ENCODE measurements at places on chromosomes 2 and 18. TPM values are rescaled to one million over a fixed set of nuclear protein-coding genes. Genes with fewer than 3 reads are reported as not detected.

VWA3B gene
- not detected for total RNA-seq

DOK6 gene
- not detected for total RNA-seq

ONECUT2 gene
- total RNA-seq, result 0.29 TPM

GPR39 gene
- 7.5 TPM for total RNA-seq

CCDC93 gene
- 14.6 TPM for total RNA-seq

ABCG8 gene
- not detected for total RNA-seq

LDLRAD4 gene
- 2.8 TPM for total RNA-seq

SERPINB5 gene
- 0.10 TPM for total RNA-seq

ATIC gene
- total RNA-seq, result 212 TPM

PTMA gene
- total RNA-seq, result 1,416 TPM

MLPH gene
- 335 TPM for total RNA-seq

SMYD5 gene
- 56.8 TPM for total RNA-seq

OBSL1 gene
- total RNA-seq, result 18.7 TPM

PAX8 gene
- total RNA-seq, result 0.98 TPM

CFAP65 gene
- total RNA-seq, result 0.17 TPM

ABCG5 gene
- not detected for total RNA-seq

RNF103 gene
- total RNA-seq, result 66.0 TPM

CFAP53 gene
- 0.22 TPM for total RNA-seq

CNOT11 gene
- total RNA-seq, result 38.9 TPM

SERPINB10 gene
- total RNA-seq, result not detected

GLI2 gene
- 16.8 TPM for total RNA-seq

MALL gene
- total RNA-seq, result 148 TPM

CXCR1 gene
- not detected for total RNA-seq

LIMS2 gene
- total RNA-seq, result 10.2 TPM

HRH4 gene
- total RNA-seq, result not detected

EIF5B gene
- total RNA-seq, result 51.2 TPM

GPR45 gene
- not detected for total RNA-seq

KCNS3 gene
- total RNA-seq, result 1.4 TPM

C2orf42 gene
- 7.4 TPM for total RNA-seq

NAT8 gene
- not detected for total RNA-seq

L3MBTL4 gene
- total RNA-seq, result 0.05 TPM

GRB14 gene
- 5.1 TPM for total RNA-seq

TP53I3 gene
- 278 TPM for total RNA-seq

ATP6V1C2 gene
- total RNA-seq, result 0.29 TPM

AFF3 gene
- total RNA-seq, result 0.02 TPM

AMER3 gene
- total RNA-seq, result not detected

CHRNG gene
- total RNA-seq, result not detected

EGR4 gene
- total RNA-seq, result 0.19 TPM
